ENCODE measurements at places on chromosomes 3 and 15.

GRCh38 chr3:105970283-105970682 lies 101.5 kb upstream of the CBLB start:
- no peak for DNase-seq

- no peak for DNase-seq
Measured at GRCh38 chr15:63942486-63943365, 103.6 kb downstream of the DAPK2 start.

DNA sequence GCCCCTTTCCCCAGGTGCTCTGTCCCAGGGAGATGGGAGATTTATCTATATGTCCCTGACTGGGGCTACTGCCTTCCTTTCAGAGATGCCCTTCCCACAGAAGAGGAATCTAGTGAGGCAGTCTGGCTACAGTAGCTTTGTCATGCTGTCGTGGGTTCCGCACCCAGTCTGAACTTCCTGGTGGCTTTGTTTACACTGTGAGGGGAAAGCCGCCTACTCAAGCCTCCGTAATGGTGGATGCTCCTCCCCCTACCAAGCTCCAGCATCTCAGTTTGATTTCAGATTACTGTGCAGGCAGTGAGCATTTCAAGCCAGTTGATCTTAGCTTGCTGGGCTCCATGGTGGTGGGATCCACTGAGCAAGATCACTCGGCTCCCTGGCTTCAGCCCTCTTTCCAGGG lies 35.4 kb upstream of the SLC7A14 start:
- no peak for DNase-seq

DNA sequence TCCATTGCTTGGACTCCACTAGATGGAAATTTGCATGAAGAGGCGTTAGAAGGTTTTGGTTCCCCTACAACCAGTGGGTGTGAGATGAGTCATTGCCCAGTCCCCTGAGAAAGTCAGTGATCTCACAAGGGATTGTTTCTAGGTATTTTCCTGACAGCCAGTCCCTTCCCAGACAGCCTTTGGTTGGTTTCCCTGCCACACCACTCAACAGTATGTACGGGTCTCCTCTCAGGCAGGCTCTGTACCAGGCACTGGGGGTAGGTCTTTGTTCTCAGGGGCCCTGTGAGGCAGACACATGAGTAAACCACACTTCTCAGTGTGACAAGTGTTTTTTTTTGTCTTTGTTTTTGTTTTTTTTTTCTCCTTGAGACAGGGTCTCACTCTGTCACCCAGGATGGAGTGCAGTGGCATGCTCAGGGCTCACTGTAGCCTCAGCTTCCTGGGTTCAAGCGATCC lies 4.0 kb downstream of the LAMP3 start:
- peak; percentile 73 for DNase-seq

DNA sequence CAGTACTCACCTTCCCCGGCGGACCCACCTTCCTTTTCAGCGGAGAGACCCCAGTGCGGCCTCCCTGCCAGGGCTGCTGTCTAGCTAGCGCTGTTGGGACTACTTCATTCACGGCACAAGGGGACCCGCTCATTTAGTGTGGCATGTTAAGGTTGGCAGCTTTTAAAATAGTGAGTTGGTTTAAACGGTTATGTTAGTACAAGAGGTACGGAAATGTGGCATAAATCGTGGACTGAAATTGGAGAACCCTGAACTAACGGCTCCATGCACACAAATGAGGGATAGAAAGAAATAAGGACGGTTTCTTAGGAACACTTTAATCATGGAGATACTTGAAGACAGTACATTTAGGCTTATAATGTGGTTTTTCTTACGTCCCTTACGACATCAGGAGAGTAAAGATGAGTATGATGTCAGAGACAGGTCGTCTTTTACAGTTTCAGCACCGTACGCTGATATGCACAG lies 752 bp downstream of the CEP63 start:
- DNase-seq: no peak

DNA sequence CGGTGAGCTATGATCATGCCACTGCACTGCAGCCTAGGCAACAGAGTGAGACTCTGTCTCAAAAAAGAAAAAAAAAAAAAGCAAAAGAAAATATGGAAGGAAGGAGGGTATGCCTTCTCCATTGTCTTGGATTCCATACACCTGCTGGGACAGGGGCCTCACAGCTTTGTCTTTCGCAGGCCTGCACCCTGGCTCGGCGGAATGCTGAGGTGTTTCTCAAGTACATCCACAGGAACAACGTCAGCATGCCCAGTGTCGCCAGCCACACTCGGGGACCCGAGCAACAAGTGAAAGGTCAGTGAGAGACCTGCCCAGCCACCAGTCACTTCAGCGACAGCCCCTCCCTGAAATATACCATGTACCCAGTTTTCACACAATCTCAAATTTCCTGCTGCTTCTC lies 288.5 kb upstream of the UMPS start:
- DNase-seq: no peak

GRCh38 chr3:61908382-61908781 lies 347.0 kb downstream of the PTPRG start:
- no peak for DNase-seq

- DNase-seq: no peak
Measured at GRCh38 chr15:40886586-40886985, 7.7 kb upstream of the VPS18 start.

DNA sequence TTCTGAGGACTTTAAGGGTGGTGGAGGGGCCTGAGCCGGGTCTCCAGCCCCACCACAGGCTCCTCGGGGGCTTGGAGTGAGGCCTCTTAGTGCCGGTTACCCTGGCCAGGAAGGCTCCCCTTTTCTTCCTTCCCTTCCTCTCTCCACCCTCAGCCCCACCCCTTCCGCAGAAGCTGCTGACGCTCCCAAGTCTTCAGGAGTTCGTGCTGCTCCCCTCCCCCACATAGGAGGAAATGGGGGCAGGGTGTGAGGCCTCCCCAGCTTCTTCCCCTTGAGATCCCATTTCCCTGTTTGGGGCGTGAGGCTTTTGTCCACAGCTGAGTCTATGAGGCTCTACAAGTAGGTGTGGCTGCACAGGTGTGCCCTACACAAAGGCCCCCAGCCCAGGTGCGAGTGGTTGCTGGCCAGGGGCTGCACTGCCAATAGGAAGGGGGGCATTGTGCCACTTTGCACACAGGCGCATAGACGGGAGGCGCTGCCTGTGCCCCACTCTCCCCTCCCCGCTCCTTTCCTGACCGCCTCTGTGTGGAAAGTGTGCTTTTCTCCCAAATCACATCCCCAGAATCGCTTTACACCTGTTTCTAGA lies 915 bp upstream of the CALML4 start:
- DNase-seq: no peak

DNA sequence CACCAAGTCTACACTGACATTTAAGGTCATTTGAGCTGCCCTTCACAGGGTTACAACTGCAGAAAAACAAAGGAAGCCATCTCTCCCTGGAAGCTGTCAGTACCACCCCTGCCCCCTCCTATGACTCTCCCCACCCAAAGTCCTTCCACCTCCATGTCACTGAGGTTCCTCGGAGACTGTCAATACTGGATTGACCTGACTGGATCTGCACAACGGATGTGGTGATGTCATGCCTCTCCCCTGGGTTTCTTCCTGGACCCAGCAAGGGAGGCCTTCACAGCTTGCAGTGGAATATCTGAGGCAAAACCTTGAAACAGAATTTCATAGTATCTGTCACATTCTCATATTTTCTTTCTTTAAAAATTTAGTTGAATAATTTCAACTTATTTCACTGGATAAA lies 153.5 kb downstream of the CLSTN2 start:
- DNase-seq: no peak

DNA sequence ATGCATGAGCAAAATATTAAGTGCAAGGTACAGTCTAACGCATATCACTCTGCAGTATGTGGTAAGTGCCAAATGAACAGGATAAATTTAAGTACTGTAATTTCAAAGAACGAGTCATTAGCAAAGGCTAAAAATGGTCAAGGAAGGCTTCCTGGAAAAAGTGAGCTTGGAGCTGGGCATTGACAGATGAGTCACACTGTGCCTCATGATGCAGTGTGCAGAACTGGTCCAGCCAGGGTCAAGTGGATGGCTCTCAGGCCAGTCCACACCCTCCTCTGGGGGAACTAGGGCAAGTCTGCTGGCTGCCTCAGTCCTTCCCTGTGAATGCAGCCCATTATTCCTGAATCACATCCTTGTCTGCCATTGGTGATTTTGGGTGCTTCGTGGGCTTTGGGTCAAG lies 76.3 kb downstream of the CACNA1D start:
- DNase-seq: no peak

DNA sequence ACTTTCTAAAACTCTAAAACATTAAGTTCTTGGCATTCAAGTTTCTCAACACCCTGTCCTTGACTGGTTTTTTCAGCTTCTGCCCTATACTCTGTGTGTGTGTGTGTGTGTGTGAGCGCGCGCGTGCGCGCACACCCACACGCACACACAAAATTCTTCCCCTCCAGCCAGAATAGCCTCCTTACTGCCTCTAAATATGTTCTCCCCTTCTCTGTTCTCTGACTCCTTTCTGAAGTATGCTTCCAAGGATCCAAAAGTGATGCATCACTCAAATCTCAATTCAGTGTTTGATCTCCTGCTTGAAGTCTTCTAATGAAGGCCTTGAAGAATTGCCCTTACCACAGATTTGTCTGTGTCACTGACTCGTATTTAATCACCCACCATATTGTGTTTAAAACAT lies 129.8 kb downstream of the SLC25A26 start:
- no peak for DNase-seq
